ENCODE measurements at places on chromosomes 1 and 21.
A peak's percentile ranks its signal among the peaks of the same experiment; 100 is the strongest.

GRCh38 chr1:43367026-43367903 lies 546 bp downstream of the ELOVL1 start:
- no peak for DNase-seq

GRCh38 chr1:201284636-201285035 lies 1.3 kb downstream of the PKP1 start:
- no peak for DNase-seq

DNA sequence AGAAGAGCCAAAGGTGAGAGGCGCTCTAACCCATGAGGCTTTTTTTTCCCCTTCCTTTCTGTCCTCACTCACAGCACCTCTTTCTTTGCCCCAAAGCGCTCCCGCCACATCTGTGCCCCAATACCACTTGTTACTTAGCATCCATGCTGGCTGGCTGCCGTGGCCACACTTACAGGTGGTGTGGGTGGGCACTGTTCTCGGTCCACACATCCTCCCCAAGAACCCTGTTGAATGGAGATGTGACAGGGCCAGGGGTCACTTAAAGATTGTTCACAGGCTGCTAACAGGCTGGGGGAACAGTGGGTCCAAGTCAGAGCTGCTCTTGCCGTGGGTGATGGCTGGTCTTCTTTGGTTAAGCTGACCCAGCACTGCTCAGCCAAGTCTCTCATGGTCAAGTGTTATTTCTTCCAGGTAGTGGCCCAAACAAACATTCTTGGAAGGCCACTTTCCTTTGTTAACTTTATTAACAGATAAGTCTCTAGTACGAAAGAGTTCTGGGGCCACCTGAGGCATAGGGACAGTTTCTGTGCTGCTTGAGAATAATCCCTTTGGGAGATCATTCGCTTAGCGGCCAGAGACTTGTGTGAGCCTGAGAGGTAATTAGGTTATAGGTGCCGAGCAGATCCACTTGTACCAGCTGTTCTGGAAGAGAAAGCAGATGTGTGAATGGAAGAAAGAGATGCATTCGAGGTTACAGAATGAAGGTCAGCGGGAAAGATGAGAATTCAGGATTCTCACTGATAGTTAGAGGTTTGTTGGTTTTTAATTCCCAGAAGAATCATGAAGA lies 62.6 kb upstream of the IRF2BP2 start:
- no peak for DNase-seq

DNA sequence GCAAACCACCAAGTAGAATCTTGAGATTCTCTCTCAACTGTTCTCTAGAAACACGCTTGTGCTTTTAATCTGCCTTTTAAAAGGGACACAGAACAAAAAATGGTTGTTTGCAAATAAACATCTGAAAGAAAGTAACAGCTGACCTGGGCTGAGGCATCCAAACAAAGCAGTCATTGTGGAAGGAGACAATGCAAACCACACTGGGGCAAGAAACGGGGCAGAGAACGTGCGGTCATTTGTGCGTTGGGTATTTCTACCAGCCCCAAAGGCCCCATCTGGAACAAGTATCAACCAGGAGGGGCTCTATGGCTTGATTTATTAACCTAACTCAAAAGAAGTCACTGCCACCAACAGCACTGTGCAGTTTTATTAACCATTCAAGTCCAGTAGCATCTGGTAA lies 6.0 kb downstream of the STMN1 start:
- no peak for DNase-seq

- DNase-seq, result no peak
Observed at GRCh38 chr1:37701051-37701450, 8.7 kb downstream of the CDCA8 start.

GRCh38 chr1:92623187-92623778 lies 136.6 kb upstream of the GFI1 start:
- peak; percentile 5 for DNase-seq
